Vagina (tissue), 2 donors: ENCODE measurements at places on chromosomes 4 and X.

- no peak for DNase-seq
These were observed 80.5 kb downstream of the ALPK1 start for GRCh38 chr4:112377594-112378242.

GRCh38 chrX:122833230-122833629 lies 350.8 kb upstream of the GRIA3 start:
- DNase-seq = no peak

- DNase-seq = no peak
These were observed 23.3 kb downstream of the HOPX start for GRCh38 chr4:56657818-56658217.

GRCh38 chrX:132957211-132958090 lies 978 bp downstream of the HS6ST2 start:
- DNase-seq = no peak

DNA sequence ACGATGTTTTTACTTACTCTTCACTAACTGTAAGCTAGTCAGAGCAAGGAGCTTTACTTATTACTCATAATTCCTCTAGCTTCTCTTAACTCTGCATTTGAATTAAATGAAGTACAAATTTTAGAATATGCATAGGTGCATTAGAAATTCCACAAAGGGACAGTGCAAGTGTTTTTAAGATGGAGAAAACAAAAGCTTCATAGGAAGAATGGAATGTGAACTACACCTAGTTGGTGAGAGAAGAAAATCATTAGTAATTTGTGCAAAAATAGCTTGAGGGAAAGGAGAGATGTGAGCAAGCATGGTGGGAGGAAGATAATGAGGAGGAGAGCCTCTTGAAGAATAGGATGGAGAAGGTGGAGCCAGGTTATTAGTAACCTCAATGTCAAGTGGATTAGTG lies 77.5 kb upstream of the SMARCA5 start:
- DNase-seq = no peak
